Activated naive CD4-positive, alpha-beta T cell treated with anti-CD3 and anti-CD28 coated beads, Interleukin-2, amount 50 U/mL, for 16 hours (primary cell): ENCODE measurements at places on chromosomes 16 and 17.

GRCh38 chr17:65061646-65062045 is 5.1 kb upstream of the GNA13 start:
- no peak for DNase-seq

DNA sequence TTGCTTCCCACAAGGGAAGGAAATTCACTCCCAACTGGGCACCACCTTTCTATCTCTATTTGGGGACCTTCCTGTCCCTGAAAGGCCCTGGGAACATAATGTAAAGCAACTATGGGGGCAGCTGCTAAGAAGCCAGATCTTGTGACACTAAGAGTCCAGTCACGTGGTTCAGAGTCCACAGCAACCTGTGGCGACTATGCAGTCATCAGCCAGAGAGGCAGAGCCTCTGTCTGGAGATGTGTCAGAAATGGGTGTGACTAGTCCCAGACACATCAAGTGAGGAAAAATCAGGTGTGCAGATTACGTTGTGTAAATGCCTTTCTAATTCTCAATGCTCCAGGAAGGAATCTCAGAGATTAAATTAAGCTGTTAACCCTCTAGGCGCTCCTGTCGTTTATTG is 26.6 kb upstream of the SKAP1 start:
- DNase-seq = peak; percentile 19

- no peak for DNase-seq
These were observed 1.9 kb upstream of the FGF11 start for GRCh38 chr17:7437369-7437863.

DNA sequence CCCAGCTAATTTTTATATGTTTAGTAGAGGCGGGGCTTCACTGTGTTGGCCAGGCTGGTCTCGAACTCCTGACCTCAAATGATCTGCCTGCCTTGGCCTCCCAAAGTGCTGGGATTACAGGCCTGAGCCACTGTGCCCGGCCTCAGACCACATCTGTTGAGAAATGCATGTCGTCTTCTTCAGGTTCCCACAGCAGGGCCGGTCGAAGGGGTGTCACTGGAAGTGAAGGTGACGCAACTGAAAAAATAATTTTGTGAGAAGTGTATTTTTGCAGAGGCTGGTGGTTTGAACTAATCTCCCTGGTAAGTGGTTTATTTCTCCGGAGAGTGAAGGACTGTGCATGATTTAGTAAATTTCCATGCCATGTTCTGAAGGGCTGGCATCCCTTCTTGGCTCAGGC is 33.4 kb upstream of the IL34 start:
- no peak for DNase-seq

- DNase-seq = no peak
These were observed 156.4 kb downstream of the KATNIP start for GRCh38 chr16:27706156-27706865.

- DNase-seq = no peak
These were observed 2.0 kb upstream of the C17orf99 start for GRCh38 chr17:78144147-78144719.

- DNase-seq = no peak
These were observed 746 bp downstream of the GNAO1 start for GRCh38 chr16:56191835-56192634.

DNA sequence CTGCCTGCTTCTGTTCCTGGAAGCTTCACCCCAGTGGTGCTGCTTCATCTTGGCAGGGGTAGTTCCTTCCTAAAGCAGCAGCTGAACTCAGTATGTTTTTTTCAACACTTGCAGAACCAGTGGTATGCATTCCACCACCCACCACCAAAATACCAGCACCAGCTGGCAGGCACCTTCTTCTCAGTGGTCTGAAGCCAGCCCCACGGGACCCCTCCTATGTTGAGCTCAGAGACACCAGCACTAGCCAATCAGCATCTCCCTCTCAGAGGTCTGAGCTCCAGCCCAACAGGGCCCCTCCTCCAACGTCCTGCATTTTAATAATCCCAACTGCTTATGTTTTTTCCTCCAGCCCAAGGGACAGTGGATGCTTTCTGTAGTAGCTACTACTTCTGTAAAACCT is 299.6 kb upstream of the CCL2 start:
- DNase-seq = no peak

DNA sequence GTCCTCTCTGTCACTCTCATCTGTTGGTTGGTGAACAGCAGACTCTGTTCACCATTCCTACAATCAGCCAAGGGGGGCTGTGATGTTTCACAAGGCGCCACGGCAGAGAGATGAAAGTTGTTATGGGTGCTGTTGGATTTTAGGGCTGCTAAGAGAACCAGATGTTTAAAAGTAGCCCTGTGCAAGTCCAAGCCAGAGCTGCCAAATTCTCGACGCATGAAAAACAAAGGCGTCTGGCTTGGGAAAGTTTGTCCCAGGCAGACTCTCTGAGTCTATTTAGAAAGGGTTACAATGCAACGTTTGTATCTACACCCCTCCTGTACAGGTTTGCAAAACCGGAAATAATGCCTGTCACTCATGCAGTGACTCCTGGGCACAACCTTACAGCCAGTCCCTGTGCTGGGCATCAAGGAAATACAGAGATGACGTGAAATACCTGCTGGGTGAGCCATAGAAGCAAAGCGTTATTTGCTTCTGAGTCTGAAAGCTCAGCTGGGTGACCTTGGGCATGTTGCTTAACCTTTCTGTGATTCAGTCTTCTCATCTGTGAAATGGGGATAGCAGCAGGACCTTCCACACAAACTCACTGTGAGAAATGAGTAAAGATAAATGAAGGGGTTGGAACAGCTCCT is 74.8 kb downstream of the XYLT1 start:
- DNase-seq = no peak

DNA sequence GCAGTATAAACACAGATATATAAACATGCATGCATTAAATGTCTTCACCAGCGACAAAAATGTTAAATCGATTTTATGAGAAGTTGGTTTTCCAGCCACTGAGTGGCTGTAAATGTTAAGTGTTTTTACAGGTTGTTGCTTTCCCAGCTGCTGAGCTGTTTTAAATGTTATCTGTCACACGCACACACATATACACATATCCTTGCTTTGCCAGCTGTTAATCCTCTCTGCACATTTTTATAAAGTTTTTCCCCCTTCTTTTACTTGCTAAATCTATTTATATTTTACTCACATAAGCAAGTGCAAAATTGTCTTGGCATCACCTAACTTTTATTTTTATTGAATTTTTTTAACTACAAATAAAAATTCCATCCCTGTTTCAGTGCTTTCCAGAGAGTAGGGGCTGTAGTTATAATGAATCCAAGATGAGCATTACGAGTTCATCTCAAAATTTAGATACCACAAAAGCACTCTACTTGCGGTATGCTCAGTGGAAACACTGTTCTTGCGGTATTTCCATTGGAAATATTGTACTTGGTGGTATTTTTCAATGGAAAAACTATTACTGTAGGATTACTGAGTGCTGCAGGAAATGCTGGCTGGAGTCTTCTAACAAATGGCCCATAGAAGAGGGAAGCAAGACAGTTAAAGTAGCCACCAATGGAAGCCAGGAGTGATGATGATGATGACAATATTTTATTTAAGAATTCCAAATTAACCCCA is 124.9 kb upstream of the KCNJ16 start:
- no peak for DNase-seq

DNA sequence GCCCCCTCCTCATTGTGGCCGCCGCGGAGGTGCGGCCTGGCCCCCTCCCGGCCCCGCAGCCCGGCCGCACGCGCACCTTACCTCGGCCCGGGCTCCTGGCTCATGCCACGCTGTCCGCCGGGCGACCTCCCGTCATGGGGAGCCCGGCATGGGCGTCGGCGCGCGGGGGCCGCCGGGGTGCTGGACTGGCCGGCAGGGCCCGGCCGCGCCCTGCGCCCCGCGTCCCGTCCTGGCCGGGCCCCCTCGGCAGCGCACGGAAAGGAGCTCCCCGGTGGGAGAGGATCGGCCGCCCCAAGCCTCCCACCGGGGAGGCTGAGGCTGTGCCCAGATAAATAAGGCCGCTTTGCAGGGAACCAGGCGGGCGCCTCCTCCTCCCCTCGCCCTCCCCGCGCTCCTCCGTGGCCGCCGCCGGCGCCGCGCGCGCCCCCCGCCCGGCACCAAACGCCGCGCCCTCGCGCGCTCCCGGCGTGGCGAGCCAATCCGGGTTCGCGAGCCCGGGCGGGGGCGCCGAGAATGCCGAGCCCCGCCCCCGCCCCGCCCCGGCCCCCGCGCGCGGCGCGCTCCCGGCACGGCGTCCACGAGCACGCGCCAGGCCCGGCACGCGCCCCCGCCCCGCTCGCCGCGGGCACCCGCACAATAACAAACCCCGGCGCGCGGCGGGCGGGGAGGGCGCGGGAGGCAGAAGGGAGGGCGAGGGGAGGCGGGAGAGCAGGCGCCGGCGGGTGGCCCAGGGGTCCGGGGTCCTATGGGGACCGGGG is at the start of gene FBXL16:
Gene FBXL16, minus strand, starts transcription at position 371 of the 758 bp plus-strand sequence. CDS start 8,396 bp downstream, outside the sequence.
- no peak for DNase-seq

DNA sequence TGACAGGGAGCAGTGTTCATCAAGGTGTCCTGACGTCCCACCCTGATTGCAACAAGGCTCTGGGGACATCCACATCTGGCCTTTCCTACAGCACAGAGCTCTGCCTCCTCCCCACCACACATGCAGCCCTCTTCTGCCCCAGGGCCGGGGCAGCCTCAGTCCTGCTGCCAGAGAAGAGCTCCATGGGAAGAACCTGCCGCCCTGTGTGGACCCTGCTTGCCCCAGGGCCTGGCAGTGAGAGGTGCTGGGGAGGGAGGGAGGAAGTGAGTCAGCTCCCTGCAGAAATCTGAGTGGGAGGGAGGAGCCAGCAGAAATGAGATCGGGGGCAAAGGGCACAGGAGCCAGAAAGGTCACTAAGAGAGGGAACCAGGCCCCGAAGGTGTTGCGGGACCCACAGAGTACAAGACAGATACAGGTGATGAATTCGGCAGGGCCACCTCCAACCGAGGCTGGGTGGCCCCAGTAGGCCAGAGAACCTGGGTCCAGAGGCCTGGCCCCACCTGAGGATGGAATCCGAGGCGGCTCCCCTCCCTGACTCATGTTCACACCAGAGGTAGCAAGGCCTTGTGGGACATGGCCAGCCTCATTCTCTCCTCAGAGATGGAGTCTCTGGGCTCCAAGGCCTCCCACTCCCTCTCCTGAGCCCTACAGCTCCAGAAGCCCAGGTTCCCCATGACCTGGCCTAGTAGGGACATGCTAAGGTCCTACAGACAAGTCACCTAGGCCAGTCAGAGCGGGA is 24.8 kb downstream of the MYO18A start:
- peak; percentile 60 for DNase-seq

GRCh38 chr17:82807101-82807500 is 32.7 kb downstream of the ZNF750 start:
- no peak for DNase-seq

DNA sequence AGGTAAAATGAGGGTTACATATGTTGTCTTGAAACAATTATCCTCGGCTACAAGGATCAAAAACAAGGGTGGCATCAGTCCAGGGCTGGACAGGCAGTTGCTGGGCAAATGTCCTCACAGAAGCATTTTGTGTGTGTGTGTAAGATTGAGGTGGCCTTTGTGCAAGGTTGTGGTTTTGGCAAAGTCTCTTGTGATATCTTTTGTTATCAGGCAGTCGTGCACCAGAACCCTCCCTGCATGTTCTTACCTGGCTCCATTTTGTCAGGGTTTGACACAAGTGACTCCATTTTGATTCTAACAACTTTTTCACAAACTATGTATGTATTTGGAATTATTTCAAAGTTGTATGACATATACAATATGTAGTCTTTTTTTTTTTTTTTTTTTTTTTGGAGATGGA is 20.0 kb downstream of the CHAD start:
- DNase-seq = no peak

DNA sequence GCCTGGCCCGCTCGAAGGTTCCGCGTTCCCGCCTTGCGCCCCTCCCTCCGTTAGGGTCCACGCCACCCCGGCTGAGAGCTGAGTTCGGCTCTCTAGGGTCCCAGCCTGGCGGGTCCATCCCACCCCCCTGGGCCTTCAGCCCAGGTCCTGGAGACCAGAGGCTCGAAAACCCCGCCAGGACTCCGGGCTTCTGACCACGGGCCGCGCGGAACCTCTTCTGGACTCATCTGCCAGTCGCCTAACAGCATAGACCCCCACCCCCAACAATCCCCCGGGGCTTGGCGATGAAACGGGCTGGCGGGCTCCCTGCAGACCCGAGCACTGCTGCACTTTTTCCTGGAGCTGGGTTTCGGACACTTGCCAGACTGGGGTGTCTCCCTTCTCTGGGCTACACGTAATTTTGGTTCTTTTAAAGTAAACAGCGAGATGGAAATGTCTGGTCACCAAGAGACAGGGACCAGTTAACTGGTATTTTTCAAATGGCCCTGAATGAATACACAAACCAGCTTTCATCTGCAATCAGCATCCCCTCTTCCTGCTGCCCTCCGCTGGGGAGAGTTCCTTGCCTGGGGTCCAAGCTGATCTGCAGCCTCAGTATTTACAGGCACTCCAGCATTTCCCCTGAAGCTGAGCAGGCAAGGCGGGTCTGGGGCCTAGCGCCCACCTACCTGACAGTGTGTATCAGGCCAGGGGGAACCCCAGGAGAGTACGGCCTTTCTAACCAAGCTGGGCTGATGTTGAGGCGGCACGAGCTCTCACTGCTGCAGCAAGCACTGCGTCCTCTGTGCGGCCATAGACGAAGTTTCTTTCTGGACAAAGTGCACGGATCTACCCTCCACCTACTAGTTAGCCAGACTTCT is 639 bp upstream of the TRIM65 start:
- DNase-seq = no peak
